Retina (tissue), 1 donor: ENCODE measurements at places on chromosomes 7 and 10.

- DNase-seq: no peak
These were observed 380.0 kb downstream of the REEP3 start for GRCh38 chr10:63901228-63901627.

- no peak for DNase-seq
These were observed 44.5 kb downstream of the RBM28 start for GRCh38 chr7:128299109-128299607.

DNA sequence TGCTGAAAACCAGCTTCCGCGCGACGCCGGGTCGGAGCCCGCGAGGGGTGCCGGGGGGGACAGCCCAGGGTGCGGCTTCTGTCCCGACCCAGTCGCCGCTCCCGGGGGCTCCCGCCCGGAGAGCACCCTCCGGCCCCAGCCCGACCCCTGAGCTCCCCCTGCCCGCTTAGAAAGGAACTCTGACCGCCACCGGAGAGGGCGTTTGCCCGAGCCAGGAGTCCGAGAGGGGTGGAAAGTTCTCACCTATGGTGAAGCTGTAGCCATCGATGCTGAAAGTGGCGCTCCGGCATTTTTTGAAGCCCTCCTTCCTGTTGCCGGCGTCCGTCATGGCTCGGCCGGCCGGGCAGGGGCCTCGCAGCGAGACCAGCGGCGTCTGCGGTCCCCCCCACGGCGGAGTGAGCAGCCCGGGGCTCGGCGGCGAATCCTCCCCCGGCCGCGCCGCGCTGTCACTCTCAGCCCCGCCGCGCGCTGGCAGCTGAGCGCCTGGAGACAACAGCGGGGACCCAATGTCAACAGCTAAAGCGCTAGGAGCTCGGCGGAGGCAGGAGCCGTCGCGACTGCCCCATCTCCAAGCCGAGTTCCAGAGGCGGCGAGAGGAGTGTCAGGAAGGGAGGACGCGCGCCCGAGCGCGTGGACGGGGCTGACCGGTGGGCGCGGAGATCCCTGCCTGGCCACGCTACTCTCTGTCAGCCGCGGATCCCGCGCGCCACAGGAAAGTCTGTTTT is 191.6 kb downstream of the LSM5 start:
- DNase-seq: peak; percentile 86

DNA sequence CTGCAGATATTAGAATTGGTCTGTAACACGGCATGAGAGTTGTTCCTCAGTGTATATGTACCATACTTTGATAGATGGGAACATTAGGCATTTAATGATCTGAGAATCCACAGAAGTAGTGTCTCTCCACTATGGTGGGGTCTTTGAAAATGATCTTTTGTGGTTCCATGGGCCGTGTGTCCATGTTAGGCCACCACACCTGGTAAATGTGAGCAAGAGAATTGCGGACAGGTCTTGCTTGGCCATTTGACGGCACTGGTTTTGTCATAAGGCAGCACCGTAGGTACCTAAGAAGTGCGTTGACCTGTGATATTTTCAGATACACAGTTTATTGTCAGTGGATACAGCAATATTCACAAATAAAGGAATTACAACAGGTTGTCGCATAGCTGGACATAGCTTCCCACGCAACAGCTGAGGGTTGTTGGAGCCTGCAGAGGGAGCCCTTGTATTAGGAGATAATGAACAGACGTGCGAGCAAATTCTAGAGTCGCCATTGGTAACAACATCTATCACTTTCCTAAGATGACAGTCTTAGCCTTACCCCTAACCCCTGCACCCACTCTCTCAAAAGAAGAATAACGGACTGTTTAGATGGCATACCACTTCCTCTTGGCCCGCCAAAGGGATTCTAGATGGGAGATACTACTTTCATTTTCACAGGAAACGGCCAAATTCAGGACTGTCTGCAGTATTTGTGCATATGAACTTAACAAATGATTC is 111.4 kb downstream of the COL28A1 start:
- peak; percentile 63 for DNase-seq

- DNase-seq: no peak
These were observed 7.2 kb downstream of the WDR37 start for GRCh38 chr10:1063232-1063865.

GRCh38 chr7:23907012-23907411 is 197.0 kb downstream of the STK31 start:
- no peak for DNase-seq

DNA sequence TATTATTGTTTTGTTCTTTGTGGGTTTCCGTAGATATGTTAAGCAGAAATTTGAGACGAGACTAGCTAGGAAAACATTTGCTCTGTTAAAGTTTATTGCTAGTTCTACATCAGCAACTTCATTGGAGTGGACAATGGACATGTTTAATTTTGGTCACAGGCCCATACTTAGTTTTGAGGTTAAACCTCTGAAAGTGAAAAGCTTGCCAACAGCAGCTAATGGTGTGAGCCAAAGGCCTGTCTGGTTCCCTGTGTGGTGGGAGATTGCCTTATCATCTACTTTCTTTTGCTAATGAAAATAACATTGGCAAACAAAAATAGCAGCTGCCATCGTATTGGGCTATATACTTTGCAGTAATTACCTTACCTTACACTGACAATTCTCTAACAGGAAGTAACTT is 388.4 kb upstream of the FZD8 start:
- DNase-seq: no peak

- no peak for DNase-seq
These were observed 672.4 kb upstream of the GALNT17 start for GRCh38 chr7:70459546-70459945.

DNA sequence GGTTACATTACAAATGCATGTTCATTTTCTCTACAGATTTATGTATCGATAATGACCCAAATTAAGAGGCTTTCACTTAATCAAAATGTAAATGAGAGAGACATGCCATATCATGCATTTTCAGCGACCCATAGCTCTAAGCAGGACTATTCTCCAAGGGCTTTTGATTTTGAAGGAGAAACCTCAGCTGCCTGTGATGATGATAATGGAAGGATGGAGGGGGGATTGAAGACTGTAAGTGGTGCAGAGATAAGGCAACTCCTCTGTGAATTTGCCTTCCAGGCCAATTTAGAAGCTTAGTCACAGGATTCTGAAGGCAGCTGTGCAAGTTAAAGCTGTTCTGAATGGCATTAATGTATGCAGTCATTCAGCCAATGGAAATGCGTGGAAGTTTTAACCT is 8.3 kb downstream of the VSTM2A start:
- peak; percentile 42 for DNase-seq

DNA sequence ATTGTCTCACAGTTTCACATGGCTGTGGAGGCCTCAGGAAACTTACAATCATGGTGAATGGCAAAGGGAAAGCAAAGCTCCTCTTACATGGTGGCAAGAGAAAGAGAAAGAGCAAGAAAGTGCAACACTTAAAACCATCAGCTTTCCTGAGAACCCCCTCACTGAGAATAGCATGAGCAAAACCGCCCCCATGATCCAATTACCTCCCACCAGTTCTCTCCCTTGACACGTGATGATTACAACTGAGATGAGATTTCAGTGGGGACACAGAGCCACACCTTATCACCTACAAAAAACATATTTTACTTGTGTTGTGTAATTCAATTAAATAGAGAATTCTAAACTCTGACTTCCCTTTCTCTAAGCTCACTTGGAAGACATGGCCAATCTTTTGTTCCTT is 80.2 kb downstream of the SEMA3C start:
- no peak for DNase-seq

DNA sequence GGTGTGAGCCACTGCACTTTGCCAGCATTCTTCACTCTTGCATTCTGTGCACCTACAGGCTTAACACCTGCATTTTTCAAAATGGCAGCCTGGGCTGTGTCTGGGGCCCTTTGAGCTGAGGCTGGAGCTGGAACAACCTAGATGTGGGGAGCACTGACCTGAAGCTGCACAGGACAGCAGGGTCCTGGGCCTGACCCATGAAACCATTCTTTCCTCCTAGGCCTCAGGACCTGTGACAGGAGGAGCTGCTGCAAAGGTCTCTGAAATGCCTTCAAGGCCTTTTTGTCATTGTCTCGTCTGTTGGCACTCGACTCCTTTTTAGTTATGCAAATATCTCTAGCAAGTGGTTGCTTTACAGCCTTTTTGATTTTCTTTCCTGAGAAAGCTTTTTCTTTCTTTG is 82.3 kb downstream of the INPP5A start:
- DNase-seq: no peak

- DNase-seq: no peak
These were observed 72.2 kb upstream of the MYL10 start for GRCh38 chr7:101701153-101701794.

- no peak for DNase-seq
These were observed 36.6 kb downstream of the RBM28 start for GRCh38 chr7:128307061-128307460.

GRCh38 chr10:73979809-73980433 is 18.0 kb upstream of the VCL start:
- DNase-seq: no peak

- no peak for DNase-seq
These were observed 7.8 kb upstream of the MRPS24 start for GRCh38 chr7:43876976-43877745.

- DNase-seq: peak; percentile 47
These were observed 46.1 kb downstream of the ARMH3 start for GRCh38 chr10:102009801-102010425.

DNA sequence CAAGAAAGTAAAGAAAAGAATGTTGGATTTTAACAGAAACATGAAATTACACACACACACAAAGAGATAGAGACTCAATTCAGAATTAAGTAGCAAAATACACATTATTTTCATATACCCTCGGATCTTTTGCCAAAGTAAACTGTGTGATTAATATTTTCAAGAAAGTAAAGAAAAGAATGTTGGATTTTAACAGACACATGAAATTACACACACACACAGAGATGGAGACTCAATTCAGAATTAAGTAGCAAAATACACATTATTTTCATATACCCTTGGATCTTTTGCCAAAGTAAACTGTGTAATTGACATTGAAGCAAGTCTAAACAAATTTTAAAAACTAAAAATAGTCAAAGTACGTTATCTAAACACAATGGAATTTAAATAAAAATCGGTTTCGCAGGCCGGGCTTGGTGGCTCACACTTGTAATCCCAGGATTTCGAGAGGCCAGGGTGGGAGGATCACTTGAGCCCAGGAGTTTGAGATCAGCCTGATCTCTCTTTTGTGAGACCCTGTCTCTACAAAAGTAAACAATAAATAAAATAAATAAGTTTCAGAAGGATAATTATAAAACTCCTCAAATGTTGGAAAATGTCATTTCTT is 337.3 kb upstream of the MAGI2 start:
- DNase-seq: no peak

DNA sequence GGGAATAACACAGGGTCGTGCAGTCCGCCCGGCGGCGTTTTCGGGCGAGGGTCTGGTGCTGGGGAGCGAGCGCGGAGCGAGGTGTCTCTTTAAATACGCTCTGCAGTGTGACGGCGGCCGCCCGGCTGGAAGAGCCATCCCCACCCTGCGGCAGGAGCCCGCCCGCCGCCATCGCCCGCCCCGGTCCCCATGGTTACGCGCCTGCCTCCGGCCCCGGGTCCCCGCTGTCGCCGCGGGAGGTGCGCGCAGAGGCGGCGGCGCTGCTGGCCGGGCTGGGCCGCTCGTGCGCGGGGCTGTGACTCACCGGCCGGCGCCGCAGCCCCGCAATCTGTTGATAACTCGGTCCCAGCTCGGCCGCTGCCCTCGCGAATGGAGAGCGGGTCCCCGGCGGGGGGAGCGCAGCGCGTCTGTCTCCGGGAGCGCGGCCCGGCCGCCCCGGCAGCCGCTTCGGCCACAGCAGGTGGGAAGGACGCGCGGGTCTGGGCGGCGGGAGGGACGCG is at the start of gene ADGRA1:
Gene ADGRA1, plus strand, starts transcription at position 246 of the 500 bp plus-strand sequence. CDS start 986 bp downstream, outside the sequence.
- DNase-seq: peak; percentile 82

DNA sequence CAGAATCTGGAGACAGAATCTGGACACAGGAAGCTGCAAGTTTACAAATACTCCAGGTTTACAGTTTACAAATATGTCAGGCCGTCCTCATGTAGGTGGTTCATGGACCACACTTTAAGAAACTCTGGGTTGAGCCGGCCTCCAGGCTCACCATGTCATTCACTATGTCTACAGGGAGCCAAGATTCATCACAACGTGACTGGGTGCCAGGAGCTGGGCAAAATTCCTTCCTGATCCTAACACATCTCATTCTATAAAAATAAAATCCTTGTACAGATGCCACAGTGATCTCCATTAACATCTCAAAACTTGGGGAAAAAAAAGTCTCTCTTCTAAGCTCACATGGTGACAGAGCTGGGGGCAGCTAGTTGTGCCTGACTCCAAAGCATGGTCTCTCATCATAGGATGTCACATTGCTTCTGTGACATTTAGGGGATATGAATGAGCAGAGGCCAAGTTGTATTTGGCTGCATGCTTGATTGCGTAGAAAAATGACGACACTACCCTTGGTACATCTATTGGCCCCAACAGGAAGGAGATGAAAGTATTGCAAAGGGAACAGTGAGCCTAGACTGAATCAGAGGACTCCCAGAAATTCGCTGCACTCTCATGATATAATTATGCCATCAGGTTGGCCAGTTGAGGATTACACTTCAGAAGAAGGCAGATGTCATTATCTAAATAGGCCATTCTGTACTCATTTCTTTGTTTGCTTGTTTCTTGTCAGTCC is 35.9 kb downstream of the MTURN start:
- no peak for DNase-seq

DNA sequence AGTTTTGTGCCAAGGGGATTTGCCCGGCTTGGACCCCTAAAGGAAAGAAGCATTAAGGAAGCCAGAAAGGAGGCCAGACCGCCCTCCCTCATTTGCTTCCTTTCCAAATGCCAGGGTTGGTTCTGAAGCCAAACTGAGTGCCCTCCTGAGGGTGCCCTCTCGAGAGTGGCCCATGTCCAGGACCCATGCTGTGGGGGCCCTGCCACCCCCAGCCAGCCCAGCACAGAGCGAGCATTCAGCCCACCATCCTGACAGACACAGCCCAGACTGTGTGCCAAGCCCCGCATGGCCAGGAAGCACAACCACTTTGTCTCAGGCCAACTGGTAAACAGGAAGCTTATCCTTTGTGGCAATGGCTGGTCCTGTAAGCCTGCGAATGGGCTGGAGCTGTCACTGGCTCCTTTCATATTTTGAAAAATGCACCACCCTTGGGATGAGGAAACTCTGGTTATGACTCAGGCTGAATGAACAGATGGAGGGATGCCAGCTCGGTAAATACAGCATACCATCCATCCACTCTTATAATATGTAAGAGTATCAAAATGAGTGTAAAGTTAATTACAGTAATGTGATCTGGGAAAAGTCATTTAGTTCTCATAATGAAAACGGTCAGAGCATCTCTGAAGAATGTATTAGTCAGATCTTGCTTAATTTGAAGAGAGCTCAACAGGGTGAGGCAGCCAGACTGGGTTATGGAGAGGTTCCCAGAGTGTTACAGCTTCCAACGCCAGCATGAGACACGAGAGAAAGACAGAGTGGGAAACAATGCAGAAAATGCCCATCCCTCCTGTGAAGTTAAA is 65.0 kb downstream of the STK17A start:
- DNase-seq: peak; percentile 36

DNA sequence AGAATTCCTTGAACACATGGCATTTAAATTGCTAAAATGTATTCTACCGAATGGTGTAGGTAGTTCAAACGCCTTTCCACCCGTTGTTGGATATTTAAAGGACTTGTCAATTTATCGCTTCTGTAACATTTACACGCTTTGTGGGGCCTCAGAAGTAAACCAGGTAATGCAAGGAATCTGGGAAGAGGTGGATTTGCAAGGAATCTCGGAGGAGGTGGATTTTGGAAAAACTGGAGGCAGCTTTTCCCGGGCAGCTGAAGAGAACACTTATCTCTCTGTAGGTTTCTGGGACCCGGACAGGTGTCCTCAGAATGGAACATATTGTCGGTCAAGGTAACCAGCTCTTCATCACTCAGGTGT is 592 bp upstream of the MAPK8 start:
- no peak for DNase-seq

- no peak for DNase-seq
These were observed 280.1 kb downstream of the TCF7L2 start for GRCh38 chr10:113230011-113230610.

GRCh38 chr10:4816966-4817365 is 9.0 kb upstream of the AKR1E2 start:
- DNase-seq: no peak
